ENCODE measurements at places on chromosomes 13 and 19. TPM values are rescaled to one million over a fixed set of nuclear protein-coding genes. Genes with fewer than 3 reads are reported as not detected.
A peak's percentile ranks its signal among the peaks of the same experiment; 100 is the strongest.

- no peaks in the 10 kb centered on the region for H3K27me3 ChIP-seq
- peaks cover 14% of the 10 kb centered on the region for H3K36me3 ChIP-seq
- peaks cover 10% of the 10 kb centered on the region for H3K4me1 ChIP-seq
Observed at GRCh38 chr19:1621021-1621420, 15.8 kb upstream of the UQCR11 start.

DNA sequence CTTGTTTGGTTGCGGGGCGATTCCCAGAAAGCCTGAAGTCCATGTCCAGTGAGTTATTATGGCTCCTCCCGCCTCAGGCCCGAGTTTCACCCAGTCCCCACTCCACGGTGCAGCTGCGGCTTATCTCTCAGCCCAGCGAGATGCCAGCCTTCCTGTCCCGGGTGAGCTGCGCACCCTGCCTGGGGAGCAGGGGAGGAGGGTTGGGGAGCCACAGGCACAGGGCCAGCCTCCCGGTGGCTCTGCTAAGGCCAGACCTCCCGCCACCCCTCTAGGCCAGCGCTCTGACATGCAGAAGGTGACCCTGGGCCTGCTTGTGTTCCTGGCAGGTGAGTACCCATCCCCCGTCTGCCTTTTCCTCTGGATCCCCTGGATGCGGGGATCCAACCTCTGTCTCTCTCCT lies 3.5 kb downstream of the FXYD3 start:
- H3K36me3 ChIP-seq, result no peaks in the 10 kb centered on the region
- no peak for DNase-seq
- H3K4me3 ChIP-seq, result no peak overlapping the region
- no peak overlapping the region for H3K27ac ChIP-seq

- H3K36me3 ChIP-seq, result no peaks in the 10 kb centered on the region
- H3K4me1 ChIP-seq, result no peaks in the 10 kb centered on the region
- H3K27me3 ChIP-seq, result no peaks in the 10 kb centered on the region
- no peak overlapping the region for H3K4me3 ChIP-seq
- no peak for DNase-seq
Observed at GRCh38 chr13:51778392-51778791, 25.6 kb downstream of the DHRS12 start.

- H3K4me3 ChIP-seq, result no peak overlapping the region
- DNase-seq, result no peak
- H3K27me3 ChIP-seq, result peaks cover 34% of the 10 kb centered on the region
Observed at GRCh38 chr19:53982001-53982451, 9.4 kb upstream of the CACNG6 start.

DNA sequence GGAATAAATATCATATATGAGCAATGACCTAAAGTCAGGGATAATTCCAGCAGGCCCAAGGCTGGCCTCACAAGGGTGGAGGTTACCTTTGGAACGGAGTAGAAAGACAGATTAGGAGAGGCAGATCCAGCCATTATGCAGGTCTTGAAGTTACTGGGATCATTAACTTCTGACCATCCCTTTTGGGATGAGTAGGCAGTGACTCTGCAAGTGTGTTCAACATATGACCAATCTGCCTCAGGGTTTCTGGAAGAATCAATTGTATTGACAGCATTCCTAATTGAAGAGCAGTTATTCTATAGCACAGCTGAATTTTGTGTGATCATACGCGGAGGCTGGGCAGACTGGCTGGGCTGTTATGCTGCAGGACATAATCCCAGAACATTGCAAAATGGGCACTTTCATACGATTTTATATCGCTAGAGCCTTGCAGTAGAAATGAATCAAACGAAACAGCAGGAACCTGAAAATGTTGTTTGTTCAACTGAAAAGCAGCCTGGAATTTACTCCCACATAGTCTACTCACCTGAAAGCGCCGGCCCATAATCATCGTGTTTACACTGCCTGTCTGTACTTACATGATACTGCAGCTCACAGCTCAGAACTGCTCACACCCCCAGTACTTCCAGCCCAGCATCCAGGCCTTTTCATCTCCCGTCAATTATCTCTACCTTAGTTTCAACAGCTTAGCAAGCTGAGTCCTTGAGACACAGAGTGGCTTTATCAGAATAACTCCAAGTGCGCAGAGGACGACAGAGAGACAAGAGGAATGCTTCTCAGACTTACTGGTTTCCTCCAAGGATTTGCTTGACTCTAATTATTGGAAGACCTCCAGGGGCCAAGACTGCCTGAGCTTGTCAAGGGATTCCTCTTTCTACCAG lies 556.1 kb downstream of the EFNB2 start:
- no peaks in the 10 kb centered on the region for H3K27me3 ChIP-seq
- no peak overlapping the region for H3K27ac ChIP-seq
- H3K4me3 ChIP-seq, result no peak overlapping the region
- H3K4me1 ChIP-seq, result no peaks in the 10 kb centered on the region
- no peak for DNase-seq

DNA sequence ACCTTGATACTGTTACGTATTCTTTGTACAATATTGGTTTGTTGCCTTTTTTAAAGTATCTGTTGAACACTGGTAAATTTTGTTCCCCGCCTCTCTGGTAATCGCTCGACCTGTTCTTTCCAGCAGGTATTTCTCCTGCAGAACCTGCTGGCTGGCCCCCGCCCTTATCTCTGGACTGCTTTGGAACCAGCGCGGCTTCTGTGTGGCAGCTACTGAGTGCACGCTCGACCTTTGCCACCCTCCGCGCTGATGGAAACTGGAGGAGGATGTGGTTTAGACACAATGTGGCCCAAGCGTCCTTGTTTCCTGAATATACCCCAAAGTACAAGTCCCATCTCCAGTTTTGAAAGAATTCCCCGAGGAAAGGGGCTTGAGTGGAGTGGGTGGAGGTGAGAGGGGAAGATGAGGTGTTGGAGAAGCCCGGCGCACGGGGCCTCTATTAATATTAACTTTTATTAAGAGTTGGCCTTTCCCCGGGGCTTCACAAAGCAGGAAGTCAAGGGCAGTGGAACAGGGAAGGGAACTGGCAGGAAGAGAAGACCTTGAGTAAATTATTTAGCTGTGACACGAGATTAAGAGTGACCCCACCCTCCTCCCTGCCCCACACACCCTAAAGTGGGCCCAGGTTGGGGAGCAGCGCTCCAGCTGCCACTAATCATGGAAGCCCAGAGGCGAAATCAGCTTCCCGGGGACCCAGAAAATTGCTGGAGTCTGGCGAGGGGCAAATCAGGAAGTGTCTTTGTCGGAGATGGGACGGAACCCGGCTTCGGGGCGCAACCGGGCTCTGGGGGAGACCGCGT lies 16.0 kb downstream of the CDX2 start:
- peaks cover 9% of the 10 kb centered on the region for H3K4me1 ChIP-seq
- H3K4me3 ChIP-seq, result peak overlapping the region; percentile 51
- no peaks in the 10 kb centered on the region for H3K36me3 ChIP-seq
- H3K27me3 ChIP-seq, result peaks cover 55% of the 10 kb centered on the region

- peaks cover 13% of the 10 kb centered on the region for H3K27me3 ChIP-seq
- no peak overlapping the region for H3K27ac ChIP-seq
- no peaks in the 10 kb centered on the region for H3K36me3 ChIP-seq
- no peak for DNase-seq
Observed at GRCh38 chr19:32817569-32818476, 51.7 kb downstream of the SLC7A9 start.

DNA sequence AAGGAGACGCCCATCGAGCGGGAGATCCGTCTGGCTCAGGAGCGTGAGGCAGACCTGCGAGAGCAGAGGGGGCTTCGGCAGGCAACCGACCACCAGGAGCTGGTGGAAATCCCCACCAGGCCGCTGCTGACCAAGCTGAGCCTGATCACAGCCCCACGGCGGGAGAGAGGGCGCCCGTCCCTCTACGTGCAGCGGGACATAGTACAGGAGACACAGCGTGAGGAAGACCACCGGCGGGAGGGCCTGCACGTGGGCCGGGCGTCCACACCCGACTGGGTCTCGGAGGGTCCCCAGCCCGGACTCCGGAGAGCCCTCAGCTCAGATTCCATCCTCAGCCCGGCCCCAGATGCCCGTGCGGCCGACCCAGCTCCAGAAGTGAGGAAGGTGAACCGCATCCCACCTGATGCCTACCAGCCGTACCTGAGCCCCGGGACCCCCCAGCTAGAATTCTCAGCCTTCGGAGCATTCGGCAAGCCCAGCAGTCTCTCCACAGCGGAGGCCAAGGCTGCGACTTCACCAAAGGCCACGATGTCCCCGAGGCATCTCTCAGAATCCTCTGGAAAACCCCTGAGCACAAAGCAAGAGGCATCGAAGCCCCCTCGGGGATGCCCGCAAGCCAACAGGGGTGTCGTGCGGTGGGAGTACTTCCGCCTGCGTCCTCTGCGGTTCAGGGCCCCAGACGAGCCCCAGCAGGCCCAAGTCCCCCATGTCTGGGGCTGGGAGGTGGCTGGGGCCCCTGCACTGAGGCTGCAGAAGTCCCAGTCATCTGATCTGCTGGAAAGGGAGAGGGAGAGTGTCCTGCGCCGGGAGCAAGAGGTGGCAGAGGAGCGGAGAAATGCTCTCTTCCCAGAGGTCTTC lies 7.1 kb downstream of the MISP start:
- H3K27ac ChIP-seq, result no peak overlapping the region
- H3K4me3 ChIP-seq, result no peak overlapping the region
- no peak for DNase-seq
- no peaks in the 10 kb centered on the region for H3K4me1 ChIP-seq
- H3K27me3 ChIP-seq, result no peaks in the 10 kb centered on the region
- H3K36me3 ChIP-seq, result no peaks in the 10 kb centered on the region

The NMRK2 gene
- total RNA-seq, result not detected

The RSPH6A gene
- total RNA-seq, result 0.29 TPM

The LYL1 gene
- total RNA-seq, result 2.4 TPM

DNA sequence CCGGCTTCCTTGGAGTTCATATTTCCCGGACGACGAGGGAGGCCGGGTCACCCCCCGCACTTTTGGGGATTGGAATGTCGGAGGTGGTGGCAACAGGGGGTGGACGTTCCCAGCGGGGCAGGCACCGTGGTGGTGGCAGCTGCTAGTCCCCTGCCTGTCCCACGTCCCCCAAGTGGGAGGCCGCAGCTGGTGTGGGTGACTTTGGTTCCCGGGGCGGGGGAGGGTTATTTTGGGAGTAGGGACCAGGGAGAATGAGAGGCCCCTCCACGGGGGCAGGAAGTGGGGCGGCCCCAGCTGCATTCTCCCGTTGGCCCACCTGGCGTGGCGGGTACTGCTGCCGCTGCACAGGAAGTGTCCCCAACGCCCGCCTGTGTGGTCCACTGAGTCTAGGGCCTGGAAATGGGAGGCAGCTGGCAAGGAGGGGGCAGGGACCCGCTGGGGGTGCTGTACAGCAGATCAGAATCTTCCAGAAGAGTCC lies 11.1 kb upstream of the PLIN3 start:
- H3K27me3 ChIP-seq, result peaks cover 2% of the 10 kb centered on the region
- H3K27ac ChIP-seq, result no peak overlapping the region
- no peak for DNase-seq
- no peaks in the 10 kb centered on the region for H3K4me1 ChIP-seq

The NKPD1 gene
- total RNA-seq, result 0.16 TPM

The TSPAN16 gene
- not detected for total RNA-seq

The C19orf67 gene
- 1.1 TPM for total RNA-seq

GRCh38 chr13:111597191-111597611 lies 276.8 kb downstream of the TEX29 start:
- no peak for DNase-seq
- H3K4me3 ChIP-seq, result no peak overlapping the region
- H3K27me3 ChIP-seq, result no peaks in the 10 kb centered on the region
- no peaks in the 10 kb centered on the region for H3K36me3 ChIP-seq

The ZFP30 gene
- total RNA-seq, result 10.1 TPM

DNA sequence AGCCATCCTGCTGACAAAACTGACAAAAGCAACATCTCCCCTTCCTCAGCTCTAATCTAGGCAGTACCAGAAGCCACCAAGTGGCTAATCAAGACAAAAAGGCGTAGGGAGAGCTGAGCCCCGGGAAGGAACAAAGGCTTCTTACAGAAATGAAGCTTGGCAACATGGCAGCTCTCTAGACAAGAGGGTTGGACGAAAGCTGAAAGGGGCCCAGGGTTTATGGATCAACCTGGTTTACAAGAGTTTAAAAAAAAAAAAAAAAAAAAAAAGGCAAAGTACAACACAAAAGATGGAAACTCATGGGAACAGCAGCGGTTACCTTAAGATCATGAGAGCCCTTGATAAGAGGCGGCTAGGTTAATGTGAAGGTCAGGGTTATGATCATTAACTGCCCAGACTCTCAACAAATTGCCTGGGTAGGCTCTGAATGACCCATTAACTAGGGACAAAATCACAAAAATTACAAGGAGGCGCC lies 14.0 kb downstream of the ZC3H4 start:
- H3K4me1 ChIP-seq, result peaks cover 49% of the 10 kb centered on the region
- H3K27ac ChIP-seq, result no peak overlapping the region
- H3K4me3 ChIP-seq, result no peak overlapping the region
- no peaks in the 10 kb centered on the region for H3K27me3 ChIP-seq
- H3K36me3 ChIP-seq, result peaks cover 28% of the 10 kb centered on the region

The B3GNT8 gene
- total RNA-seq, result 0.44 TPM

- no peaks in the 10 kb centered on the region for H3K4me1 ChIP-seq
- no peak overlapping the region for H3K27ac ChIP-seq
- H3K4me3 ChIP-seq, result no peak overlapping the region
- peaks cover 10% of the 10 kb centered on the region for H3K27me3 ChIP-seq
Observed at GRCh38 chr13:76872675-76873074, 13.5 kb downstream of the KCTD12 start.

GRCh38 chr19:343451-343931 lies 1.1 kb downstream of the MIER2 start:
- H3K27me3 ChIP-seq, result peaks cover 5% of the 10 kb centered on the region
- peak overlapping the region; percentile 84 for H3K4me3 ChIP-seq
- no peak for DNase-seq
- peaks cover 21% of the 10 kb centered on the region for H3K36me3 ChIP-seq

The ZNF540 gene
- total RNA-seq, result 0.70 TPM

- H3K4me3 ChIP-seq, result no peak overlapping the region
- no peaks in the 10 kb centered on the region for H3K27me3 ChIP-seq
- no peak for DNase-seq
- H3K36me3 ChIP-seq, result no peaks in the 10 kb centered on the region
Observed at GRCh38 chr13:28022848-28023518, 34.5 kb upstream of the URAD start.

- H3K36me3 ChIP-seq, result no peaks in the 10 kb centered on the region
- no peak overlapping the region for H3K4me3 ChIP-seq
- no peaks in the 10 kb centered on the region for H3K4me1 ChIP-seq
- DNase-seq, result no peak
- no peaks in the 10 kb centered on the region for H3K27me3 ChIP-seq
- H3K27ac ChIP-seq, result no peak overlapping the region
Observed at GRCh38 chr13:84917252-84917878, 881.9 kb downstream of the SLITRK6 start.

GRCh38 chr19:4997297-4997696 lies 28.4 kb downstream of the KDM4B start:
- H3K27ac ChIP-seq, result no peak overlapping the region
- H3K36me3 ChIP-seq, result peaks cover 17% of the 10 kb centered on the region
- no peak for DNase-seq
- H3K4me3 ChIP-seq, result no peak overlapping the region
- peaks cover 6% of the 10 kb centered on the region for H3K4me1 ChIP-seq

Data from activated T-helper 1 cell treated with anti-CD3 and anti-CD28 coated beads, Interleukin-12 subunit alpha, Interleukin-12 subunit beta, Interleukin-2, Interleukin-4 antibody, amounts not matched to agents 30 ng/mL and 10 ng/mL and 1 ng/mL, durations not matched to agents 14 hours and 24 hours and 36 hours (primary cell).